Islet precursor cell (in vitro differentiated cells): ENCODE measurements at places on chromosomes 6 and 20.
A peak's percentile ranks its signal among the peaks of the same experiment; 100 is the strongest.

DNA sequence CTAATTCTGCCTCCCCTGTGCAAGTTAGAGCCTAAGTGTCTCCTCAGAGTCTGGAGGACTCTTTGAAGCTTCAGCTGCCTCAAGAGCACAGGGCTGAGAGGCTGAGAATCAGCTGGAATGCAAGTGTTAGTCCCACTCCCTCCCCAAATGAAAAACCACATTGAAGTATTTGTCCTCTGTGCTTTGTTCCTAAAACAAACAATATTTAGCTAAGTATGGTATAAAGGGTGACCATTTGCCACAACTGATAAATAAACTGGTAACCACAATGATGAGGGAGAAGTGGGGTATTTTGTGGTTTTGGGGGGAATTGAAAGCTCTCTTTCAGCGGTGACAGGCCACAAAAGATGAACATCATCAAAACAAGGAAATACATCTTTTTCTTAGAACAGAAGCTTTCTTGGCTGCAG lies 91.7 kb upstream of the HDDC2 start:
- peak; percentile 56 for DNase-seq

GRCh38 chr6:95742767-95743289 lies 165.5 kb downstream of the MANEA start:
- DNase-seq, result no peak

- no peak for DNase-seq
These were observed 68.6 kb downstream of the ESR1 start for GRCh38 chr6:151876122-151876521.

DNA sequence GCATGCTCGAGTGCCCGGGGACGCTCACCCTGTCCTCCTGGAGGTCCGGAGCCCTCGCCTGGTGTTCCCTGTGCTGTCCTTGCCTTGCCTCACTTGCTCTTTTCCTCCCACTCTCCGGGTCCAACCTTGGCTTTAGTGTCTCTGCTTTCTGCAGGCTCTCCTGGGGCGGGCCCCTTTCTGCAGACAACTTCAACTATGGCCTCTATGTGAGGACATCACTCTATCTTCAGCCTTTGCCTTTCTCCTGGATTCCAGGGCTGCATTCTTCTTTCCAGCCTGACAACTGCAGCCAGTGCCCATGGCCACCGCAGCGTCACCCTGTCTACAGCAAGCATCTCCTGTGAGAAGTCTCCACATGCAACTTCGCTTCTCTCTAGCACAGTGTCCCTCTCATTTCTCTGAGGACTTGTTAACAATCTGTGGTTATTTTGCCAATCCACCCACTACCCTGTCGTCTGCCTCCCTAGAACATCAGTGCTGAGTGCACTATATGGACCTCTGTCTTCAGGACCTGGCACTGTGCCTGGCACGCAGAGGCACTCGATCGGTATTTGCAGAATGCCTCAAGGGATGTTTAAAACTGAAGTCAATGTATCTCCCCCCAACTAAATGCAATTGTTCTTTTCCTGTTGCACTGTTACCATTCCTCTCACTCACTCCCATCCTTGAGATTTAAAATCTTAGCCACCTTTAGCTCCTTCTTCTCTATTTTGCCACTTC lies 35.9 kb downstream of the FOXC1 start:
- DNase-seq, result no peak

GRCh38 chr6:110183292-110183885 lies 3.2 kb downstream of the CDC40 start:
- no peak for DNase-seq

- no peak for DNase-seq
These were observed 551 bp upstream of the ATP5F1E start for GRCh38 chr20:59032713-59033059.

DNA sequence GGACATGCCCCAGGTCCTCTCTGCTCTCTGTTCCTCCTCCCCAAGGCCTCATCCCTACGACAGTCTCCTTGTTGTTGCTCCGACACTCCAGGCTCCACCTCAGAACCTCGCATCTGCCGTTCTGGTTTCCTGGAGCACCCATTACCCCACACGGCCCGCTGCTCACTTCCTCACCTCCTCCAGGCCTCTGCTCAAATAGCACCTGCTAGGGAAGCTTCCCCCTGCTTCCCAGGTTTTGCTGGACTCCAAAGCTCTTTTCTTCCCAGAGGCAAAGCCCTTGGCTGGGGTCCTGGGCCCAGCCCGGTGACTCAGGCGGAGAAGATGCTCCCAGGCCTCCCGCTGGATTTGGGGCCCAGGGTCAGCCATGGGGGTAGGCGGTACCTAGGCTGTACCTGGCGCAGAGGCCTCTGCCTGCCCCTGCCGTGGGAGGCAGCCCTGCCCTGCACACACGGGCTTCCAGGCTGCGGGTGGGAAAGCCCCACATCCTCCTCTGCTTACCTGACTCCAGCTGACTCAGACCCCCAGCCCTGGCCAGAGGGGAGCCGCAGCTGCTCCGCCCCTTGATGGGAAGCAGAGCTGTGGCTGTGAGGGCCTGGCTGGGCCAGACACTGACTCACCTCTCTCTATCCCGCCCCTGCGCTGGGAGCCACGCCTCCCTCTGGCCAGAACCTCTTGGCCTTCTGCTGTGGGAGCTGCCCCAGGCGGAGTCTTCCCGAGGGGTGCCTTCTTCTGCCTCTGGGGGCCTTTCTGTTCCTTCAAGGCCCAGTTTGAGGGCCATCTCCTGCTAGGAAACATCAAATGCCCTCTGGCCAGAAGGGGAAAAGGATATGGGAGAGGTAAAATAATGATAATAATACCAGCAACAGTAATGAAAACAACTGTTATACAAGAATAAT lies 130.5 kb downstream of the CEBPB start:
- DNase-seq, result peak; percentile 99
